CD4-positive, CD25-positive, alpha-beta regulatory T cell (primary cell): ENCODE measurements at places on chromosomes 7 and 10.
A peak's percentile ranks its signal among the peaks of the same experiment; 100 is the strongest.

GRCh38 chr7:2864999-2865670 is 21.0 kb upstream of the GNA12 start:
- peak; percentile 83 for DNase-seq

DNA sequence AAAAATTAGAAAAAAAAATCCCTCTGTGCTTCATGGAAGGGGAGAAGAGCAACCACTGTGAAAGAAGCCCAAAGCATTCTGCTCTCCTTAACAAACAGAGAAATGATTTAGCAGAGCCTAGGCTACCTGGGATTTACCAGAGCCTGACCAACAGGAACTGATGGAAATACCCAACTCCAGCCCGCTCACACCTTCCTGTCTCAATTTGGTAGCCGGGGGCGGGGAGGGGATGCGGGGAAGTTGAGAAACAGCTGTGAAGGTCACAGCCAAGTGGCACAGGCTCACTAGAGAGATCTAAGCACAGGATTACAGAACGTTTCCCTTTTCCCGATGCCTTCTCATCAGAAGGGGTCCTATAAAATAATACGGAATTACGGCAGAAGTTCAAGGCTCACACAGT is 17.6 kb downstream of the RSU1 start:
- no peak for DNase-seq

DNA sequence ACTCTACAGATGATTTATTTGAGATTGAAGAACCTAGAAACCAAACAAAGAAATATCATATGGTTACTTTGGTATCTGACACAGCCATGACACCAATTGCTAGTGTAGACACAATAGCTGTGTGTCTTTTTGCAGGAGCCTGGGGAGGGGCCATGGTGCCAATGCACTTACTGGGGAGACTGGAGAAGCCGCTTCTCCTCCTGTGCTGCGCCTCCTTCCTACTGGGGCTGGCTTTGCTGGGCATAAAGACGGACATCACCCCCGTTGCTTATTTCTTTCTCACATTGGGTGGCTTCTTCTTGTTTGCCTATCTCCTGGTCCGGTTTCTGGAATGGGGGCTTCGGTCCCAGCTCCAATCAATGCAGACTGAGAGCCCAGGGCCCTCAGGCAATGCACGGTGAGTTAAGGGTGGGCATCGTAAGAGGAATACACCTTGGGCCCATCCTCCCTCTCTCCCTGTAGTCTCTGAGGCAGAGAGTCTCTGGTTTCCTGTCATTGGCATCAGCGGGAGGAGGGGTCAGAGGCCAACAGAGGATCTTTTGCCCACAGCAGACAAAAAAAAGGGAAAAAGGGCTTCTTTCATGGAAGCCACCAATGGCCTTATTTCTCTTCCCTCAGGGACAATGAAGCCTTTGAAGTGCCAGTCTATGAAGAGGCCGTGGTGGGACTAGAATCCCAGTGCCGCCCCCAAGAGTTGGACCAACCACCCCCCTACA is 1.2 kb downstream of the TMEM139 start:
- no peak for DNase-seq

DNA sequence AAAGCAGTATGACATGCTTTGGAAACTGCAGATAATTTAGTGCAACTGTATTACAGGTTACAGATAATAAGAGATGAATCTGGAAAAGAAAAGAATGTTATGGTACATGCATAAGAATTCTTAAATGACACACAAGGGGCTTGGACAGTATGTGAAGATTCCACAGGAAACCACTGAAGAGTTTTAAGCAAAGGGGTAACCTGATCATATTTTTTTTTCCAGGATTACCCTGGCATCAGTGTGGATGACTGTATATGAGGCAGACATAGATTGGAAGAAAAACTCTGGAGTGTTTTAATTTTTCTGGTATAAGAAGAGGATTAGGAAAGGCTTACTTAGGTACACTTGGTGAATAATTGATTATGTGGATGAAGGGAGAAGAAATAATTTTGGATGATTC is 8.1 kb downstream of the TFPI2 start:
- no peak for DNase-seq

- peak; percentile 50 for DNase-seq
Measured at GRCh38 chr10:114550756-114551635, 107.1 kb downstream of the ABLIM1 start.

- no peak for DNase-seq
Measured at GRCh38 chr7:137873524-137873923, 26.8 kb upstream of the DGKI start.

- DNase-seq: no peak
Measured at GRCh38 chr10:118488710-118489497, 106.5 kb downstream of the PRLHR start.

GRCh38 chr7:70638158-70639107 is 493.5 kb upstream of the GALNT17 start:
- DNase-seq: no peak

DNA sequence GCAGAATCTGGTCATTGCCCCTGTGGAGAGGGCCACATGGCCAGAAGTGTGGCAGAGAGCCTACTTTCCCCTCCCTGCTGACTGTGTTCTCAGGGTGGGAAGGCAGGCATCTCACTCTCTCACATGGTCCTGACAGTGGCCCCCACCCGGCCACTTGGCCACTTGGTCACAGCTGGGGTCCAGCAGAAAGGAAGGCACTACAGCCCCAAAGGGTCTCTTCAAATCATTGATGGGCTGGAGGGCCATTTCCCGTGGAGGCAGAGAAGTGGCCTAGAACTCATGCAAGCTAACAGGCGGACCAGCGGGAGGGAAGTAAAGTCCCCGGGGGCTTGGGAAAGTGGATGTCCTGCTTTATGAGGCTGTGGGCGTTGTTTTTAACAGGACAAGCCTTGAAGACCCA is 125.3 kb downstream of the EMX2 start:
- DNase-seq: no peak

- no peak for DNase-seq
Measured at GRCh38 chr7:143316492-143316891, 581 bp downstream of the CLCN1 start.

GRCh38 chr10:103855424-103855823 is at the start of gene SH3PXD2A:
Gene SH3PXD2A (minus strand): TSS chr10:103855576. CDS start chr10:103855266, 310 bp downstream.
- DNase-seq: peak; percentile 11

DNA sequence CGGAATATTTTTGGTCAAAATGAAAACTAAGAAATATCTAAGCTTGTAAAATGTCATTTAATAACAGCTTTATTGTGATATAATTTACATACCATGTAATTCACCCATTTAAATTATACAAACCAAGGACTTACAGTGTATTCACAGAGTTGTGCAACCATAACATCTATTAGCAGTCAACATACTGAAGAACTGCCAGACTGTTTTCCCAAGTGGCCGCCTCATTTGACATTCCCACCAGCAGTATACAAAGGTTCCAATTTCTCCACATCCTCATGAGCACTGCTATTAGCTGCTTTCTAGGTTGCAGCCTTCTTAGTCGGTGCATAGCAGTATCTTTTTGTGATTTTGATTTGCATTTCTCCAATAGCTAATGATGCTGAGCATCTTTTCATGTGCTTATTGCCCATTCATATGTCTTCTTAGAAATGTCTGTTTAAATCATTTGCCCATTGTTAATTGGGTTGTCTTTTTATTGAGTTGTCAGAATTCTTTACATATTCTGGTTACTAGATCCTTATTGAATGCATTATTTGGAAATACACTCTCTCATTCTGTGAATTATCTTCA is 153.0 kb upstream of the FGFR2 start:
- no peak for DNase-seq

DNA sequence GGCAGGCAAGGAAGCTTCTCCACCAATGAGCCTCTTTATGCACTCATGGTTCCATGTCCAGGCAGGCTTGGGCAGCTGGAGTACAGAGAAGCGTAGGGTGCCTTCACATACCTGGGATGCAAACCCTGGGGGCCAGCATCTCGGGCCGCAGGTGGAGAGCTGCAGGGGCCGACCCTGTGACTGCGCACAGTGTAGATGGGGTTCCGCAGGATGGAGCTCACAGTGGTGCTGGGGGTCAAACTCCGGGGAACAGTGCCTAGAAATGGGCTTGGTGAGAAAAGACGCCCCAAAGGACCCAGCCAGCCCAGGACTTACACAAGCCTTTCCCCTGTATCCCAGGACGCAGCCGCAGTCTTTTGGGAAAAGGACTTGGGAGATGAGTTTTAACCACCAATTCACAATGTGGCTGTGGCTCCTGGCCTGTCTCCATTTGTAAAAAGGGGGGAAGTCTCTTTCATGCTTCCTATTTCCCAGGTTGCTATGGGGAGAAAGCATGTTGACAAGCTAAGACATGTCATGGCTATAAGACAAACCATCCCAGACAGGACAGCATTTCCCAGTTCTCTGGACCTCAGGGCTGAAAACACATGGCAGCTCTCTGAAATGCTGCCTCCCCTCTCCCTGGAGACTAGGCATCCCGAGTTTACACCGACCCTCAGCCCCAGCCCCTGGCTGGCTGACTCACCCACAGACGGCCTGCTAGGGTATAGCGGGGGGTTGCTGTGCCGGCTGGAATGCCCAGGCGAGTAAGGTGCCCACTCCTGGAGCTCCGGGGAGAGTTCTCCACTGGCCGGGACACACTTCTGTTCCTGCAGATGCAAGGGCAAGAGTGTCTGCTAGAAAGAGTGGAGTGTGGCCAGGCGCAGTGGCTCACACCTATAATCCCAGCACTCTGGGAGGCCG is 107.1 kb downstream of the DLG5 start:
- DNase-seq: no peak

- DNase-seq: no peak
Measured at GRCh38 chr7:47702080-47702479, 120.2 kb upstream of the TNS3 start.

DNA sequence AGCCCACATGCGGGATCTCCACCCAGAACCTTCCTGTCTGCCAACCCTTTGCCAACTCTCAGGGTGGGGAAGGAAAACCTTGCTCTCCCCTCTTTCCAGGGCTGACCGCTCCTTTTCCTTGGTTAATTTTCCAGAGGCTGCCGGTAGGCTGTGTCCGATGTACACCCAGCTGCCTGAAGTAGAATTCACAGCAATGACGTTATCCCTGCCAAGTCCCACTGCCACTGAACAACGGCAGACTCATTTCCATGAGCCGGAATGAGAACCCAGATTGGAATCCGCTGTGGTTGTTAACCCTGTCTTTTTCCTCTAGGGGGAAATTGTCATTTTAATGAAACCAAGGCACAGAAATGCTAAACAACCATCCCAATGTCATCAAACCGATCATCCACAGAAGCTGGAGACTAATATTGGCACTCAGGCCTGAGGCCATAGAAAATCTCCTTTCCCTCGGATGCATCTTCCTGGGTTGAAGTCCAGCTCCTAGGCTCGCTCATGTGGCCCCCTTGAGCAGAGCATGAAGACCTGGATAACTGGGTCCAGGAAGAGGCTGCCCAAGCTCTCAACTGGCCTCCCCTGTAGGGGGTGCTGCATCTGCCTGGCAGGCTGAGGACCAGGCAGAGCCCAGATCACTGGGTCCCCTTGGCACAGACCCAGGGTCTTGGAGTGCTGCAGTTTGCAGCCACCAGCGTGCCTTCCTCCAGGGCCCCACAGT is 30.4 kb downstream of the KLRG2 start:
- DNase-seq: no peak

DNA sequence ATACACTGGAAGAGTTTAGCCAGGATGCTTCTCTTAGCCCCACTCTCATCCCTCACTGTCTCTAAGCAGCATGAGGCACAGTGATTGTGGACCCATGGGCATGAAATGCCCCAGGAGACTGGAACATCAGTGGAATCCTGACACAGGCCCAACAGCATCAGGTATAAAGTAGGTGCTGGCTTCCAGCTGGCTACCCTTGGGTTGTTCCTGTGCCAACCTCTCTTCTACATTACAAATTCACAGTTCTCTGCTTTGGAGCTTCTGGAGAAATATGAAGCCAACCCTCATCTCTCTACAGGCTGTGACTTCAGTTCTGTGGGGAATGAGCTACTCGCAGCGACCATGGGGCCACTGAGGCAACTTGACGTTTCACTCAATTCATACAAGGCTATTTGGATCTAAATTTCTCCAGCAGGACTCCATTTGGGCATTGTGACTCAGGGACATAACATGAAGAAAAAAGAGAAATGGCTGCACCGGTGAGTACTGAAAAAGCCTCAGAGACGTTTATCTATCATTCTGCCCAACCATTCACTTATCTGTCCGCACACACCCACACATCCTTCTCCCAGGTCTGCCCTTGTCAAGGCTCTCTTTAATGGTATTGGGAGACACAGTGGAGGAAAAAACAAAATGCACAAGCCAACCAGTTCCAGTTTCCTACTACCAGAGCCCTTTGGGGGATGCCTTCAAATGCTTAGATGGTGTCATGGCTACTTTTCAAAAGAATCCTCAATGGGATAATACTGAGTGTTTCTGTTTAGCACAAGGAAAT is 35.4 kb upstream of the TM9SF3 start:
- no peak for DNase-seq

DNA sequence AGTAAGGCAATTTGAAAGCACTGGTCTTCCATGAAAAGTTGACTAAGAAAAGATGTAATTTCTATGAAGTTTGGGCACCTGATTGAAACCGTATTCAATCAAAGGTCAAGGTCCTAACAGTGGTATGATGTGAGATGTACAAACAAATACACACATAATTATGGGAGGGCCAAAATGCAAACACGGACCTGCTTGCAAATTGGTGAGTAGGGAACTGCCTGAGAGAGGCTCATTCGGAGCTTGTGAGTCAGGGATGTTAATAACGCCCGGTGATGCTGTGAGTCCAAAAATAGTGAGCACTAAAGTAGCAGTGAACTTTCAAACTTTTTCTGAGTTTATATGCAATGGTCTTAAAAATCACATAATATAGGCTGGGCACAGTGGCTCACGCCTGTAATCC is 34.2 kb upstream of the FAM180A start:
- no peak for DNase-seq

DNA sequence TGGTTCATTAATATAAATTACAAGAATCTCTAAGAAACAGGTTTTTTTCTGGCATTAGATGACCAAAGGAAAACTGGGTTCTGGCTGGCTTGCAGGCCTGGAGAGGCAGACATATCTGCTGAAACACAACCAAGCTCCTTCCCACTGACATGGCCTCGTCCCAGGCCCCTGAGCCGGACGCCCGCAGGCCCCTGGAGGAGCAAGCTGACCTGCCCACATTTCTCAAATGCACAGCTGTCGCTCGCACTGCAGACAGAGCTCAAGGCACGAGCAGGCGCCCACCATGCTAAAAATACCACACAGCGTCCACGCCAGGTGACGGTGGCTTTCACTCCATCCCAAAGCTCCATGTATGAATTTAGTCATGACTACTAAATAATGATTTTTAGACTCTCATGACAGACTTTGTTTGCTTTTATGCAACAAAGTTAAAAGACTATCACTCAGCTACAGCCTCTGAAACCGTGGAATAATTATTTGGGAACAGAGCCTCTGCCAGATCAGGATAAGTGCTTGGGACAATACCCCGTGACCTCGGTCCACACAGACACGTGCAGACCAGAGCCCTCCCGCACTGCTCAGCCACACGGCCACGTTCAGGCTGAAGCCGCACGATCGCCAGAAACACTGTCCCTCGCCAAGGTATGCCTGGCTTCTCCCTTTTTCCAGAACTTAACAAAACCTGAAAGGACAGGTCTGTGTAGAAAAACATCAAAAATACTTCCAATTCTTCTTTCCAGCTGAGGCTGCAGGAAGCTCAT is 71.1 kb downstream of the DIP2C start:
- DNase-seq: no peak

- DNase-seq: no peak
Measured at GRCh38 chr10:12774204-12774894, 227.2 kb downstream of the CCDC3 start.
